ENCODE measurements at places on chromosomes 6 and 20.

GRCh38 chr6:111113336-111114086, 26.2 kb downstream of the SLC16A10 start:
- DNase-seq, result no peak

DNA sequence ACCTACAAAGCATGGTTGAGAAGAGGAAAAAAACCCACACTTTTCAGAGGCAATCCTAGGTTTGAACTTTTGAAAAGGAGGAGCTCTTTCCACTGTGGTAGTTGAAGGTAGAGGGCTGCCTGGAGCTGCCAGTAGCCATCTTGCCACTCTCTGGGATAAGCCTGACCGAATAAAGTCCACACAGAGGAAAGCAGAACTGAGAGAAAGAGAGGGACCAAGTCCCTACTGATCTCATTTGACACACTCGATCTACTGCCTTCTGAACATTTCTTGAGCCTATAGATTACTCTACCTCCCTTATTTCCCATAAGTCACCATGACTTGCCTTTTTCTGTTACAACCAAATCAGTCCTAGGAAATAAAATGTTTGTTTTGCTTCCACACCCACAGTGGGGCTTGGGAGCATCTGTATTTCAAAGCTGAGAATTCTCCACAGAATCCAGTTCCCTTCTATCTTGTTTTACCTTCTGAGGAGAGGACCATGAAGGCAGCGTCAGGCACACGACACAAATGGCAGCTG, 147.0 kb upstream of the PTPRK start:
- no peak for DNase-seq

DNA sequence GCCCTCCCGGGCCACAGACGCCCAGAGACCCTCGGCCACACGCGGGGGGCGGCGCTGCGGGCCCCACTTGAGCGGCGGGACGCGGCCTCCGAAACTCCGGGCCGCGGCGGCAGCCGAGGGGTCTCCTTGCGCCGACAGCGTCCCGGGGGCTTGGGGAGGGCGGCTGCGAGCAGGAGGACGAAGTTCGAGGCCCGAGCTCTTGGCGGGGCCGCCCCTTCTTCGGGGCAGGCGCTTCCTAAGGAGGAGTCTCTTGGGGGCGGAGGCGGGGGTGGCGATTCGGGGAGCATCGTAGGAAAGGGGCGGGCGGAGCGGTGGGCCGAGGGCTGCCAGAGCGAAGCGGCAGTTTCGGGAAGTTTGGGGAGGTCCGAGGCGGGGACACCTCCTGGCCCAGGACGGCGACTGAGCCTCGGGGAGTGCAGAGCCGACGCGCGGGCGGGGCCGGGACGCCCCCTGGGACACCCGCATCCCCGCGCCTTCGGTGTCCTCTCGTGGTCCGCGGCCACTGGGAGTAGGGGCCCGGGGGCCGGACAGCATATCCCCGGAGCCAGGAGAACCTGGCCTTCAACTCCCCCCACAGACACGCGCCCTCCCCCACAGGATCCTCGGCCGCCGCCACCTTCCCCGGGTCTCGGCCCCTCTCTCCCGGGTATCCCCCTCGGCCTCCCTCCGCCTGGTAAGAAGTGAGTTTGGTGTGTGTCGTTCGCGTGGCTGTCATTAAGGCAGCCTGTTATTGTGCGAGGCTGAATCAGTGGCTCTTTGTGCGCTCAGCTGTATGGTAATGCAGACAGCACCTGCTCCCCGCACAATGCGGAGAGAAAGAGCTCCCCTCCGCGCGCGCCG, 613 bp upstream of the DLL1 start:
- peak; percentile 89 for DNase-seq

- no peak for DNase-seq
Measured at GRCh38 chr6:89693207-89693606, 54.7 kb upstream of the LYRM2 start.

DNA sequence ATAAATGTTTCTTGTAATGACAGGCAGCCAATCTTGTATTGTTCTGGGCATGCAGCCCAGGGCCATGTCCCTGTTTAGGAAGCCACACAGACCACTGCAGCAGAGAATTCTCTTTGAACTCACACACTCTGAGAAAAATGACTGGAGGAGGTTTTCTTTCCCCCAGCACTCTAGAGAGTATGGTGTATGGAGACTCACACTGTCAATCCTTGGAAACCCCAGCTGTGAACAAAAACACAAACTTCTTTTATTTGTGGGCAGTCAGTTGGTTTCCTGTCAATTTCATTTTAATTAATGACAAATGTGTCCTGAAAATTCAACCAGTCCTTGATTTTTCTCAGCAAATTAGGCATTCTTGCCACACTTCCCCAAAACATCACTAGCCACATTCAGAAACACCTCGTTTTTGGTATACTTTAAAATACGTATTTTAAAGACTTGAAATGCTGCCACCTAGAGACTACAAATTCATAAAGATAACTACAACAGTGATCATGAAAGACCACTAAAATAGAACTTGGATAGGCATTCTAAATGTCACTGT, 52.9 kb upstream of the UFL1 start:
- no peak for DNase-seq

Measured in spleen (tissue), 13 donors.